T-helper 9 cell (primary cell): ENCODE measurements at places on chromosomes 1 and 21.

DNA sequence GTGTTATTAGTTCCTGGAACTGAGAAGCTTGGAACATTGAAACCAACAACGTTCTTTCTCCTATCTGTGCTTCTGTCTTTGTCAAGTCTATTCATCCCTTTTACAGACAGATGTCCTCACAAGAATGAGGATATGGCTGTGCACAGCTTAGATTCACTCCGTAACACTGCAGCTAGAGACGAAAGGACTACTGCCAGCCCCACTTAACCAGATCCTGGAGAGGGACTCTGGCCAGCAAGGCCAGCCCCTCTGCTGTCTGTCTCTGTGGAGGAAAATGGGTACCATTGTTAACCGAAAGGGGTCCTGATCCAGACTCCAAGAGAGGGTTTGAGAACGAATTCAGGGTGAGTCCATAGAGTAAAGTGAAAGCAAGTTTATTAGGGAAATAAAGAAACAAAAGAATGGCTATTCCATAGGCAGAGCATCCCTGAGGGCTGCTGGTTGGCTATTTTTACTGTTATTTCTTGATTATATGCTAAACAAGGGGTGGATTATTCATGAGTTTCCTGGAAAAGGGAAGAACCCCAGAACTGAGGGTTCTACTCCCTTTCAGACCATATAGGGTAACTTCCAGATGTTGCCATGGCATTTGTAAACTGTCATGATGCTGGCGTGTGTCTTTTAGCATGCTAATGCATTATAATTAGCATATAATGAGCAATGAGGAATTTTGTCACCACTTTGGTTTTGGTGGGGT, 17.4 kb upstream of the USP24 start:
- no peak for DNase-seq

DNA sequence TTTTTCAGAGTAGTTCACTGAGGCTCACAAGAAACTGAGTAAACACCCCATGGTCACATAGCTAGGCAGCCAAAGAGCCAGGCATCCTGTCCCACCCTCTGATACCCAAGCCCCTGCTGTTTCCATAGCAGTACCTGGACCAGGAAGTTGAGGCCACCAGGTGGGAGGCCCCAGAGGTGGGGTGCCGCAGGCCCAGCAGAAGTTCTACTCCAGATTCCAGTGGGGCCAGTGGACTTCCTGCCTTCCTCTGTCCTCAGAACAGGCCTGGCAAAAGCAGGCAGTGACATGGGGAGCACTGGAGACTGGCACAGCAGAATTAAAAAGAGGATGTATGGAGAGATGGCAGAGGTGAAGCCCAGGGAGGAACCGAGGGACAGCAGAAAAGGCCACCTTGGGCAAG, 19.0 kb downstream of the FOXO6 start:
- no peak for DNase-seq

GRCh38 chr21:43331962-43332828, 94.7 kb downstream of the SIK1 start:
- no peak for DNase-seq

- no peak for DNase-seq
These were observed 90.5 kb downstream of the ADARB1 start for GRCh38 chr21:45164838-45165237.

DNA sequence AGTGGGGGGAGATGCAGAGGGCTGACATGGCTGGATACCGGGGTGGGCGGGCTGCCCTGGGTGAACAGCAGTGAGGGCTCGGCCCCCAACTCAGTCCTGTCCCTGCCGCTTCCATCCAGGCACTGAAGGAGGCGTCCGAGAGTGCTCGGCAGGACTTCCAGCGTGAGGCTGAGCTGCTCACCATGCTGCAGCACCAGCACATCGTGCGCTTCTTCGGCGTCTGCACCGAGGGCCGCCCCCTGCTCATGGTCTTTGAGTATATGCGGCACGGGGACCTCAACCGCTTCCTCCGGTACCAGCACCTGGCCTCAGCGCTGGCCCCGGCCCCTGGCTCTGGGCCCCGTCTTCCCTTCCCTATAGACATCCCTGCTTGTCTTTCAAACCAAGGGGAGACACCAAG, 15.6 kb downstream of the NTRK1 start:
- no peak for DNase-seq

- no peak for DNase-seq
These were observed 160.3 kb upstream of the FMN2 start for GRCh38 chr1:239931341-239931740.

DNA sequence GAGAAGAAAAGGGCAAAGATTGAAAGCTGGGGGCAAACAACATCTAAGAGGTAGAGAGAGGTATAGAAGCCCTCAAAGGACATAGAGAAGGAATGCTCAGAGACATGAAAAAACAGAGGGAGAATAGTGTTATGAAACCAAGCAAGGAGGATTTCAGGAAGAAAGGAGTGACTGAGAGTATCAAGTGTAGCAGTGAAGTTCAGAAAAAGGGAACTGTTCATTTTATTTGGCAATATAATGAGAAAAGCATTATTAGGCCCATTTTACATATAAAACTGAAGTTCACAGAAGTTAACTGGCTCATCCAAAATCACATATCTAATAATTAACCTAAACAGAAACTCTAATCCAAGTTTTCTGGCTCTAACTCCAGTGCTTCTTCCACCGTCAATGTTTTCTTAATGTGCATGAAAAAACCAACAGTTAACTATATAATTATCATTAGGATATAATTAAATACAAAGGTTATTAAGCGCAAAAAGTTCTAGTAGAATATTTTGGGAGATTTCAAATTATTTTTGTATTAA, 17.7 kb downstream of the NEXN start:
- DNase-seq = no peak

DNA sequence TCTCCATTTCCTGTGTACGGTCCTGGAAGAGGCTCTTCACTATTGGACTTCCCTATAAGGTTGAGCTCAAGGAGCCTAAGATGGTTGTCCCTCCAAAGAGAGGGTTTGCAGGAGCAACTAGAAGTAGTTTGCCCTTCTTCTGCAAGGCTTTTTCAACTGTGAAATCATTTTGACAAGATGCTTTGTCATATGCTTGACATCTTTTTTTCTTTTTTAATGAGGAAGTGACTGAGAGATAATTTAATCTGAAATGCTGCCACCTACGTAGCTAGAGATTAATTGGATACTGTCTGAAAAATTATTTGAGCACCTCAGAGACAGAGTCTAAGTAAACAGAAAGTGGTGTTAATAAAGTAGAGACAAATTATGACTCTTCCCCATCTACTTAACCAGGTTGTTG, 97.0 kb downstream of the CHRM3 start:
- DNase-seq = no peak

DNA sequence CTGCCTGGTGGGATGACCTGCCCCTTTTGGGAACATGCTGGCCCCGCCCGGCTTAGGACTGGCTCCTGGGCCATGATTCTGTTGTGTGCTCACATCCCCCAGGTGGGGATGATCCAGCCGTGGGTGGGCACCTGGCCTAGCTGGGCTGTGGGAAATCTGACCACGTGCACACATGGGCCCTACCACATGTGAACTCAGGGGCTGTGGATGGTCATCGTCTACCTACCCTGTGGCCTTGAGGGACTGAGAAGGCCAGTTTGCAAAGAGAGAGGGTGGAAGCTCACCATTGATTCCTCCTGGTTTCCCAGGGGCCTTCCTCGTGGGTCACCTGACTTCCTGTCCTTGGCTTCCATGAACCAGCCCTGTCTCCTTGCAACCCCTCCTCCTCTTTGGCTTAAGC, 19.4 kb upstream of the PCP4 start:
- no peak for DNase-seq

GRCh38 chr1:151995774-151996173, 2.1 kb upstream of the S100A10 start:
- DNase-seq = no peak

DNA sequence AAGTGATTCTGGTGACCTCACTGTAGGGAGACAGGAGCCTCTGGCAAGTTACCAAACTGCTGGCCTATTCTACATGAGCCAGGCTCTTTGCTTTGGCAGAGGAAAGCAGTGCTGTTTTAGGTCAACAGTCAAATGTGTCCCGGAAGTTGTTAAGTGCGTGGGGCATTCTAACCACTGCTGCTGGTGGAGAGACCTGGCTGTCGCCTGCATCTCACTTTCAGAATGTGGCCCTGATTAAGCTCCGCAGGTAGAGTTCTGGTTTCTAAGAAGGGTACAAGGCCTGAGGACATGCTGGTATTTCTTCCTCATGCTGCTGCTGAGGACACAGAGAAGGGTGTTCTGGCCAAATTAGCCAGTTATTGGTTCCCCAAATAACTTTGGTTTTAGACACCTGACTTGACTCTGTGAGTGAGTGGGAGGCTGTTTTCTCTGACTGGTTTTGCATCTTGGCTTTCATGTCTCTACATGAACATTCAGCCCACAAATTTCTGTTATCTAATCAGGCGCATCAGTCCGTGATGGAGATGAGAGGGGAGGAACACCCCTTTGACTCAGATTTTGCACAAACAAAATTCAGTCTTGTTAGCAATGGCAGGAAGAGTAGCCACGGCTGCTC, 120.8 kb downstream of the LMO4 start:
- peak; percentile 1 for DNase-seq

DNA sequence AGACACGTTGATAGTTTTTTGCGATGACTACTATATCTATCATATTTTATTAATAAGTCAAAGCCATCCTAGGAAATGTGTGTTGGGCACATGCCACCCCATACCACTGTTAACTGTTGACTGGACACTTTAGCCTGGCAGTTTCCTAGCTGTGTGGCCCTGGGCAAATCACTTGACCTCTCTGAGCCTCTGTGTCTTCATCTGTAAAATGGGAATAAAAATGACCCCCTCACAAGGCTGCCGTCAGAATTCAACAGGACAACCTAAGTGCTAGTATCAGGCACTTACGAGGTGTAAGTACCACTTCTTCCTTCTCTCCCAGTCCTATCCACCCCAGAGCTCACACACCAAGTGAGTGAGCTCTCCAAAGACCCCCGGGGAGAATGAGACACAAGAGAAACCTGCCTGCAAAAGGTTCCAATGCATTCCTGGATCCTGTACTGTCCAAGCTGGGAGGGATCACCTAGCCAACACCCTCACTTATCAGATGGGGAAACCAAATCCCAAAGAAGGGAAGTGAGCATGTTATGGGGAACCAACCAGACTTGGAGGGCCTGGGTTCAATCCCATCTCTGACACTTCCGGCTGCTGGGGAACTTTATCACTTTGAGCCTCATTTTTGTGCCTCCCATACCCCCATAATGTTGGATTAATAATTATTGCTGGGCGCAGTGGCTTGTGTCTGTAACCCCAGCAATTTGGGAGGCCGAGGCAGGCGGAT, 24.9 kb downstream of the HSPG2 start:
- no peak for DNase-seq

DNA sequence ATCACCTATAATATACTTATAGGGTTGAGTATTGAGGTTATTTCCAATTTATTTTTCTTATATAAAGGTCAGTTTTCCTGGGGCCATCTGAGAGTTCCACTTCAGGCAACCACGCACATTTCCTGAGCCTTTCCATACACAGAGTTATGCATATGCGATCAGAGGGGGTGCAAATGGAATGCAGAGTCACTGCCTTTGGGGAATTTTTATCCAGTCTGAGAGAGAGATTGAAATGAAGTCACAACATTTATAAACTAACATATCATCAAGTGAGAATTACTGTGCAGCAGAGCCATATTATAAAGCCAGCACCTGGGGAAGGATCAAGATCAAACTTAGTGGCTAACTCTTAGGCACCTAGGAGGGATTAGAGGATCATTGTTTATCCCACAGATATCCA, 299.9 kb upstream of the PLXNA2 start:
- DNase-seq = no peak
